ENCODE measurements at places on chromosomes 6 and 20.

DNA sequence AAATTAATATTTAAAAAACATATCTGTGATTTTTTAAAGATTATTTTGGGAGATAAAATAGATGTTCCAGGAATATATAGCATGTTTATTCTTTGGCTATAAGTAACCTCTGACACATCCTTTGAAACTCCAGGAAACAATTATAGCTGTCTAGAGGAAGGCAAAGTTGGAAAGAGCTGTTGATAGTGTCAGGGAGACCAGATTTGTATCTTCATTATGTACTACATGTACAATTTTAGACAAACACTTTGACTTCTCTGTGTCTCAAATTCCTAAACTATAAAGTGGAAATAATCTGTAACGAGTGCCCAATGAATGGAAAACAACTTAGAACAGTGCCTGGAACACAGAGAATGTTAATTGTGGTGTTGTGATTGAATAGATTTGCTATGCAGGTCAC, 25.6 kb upstream of the ADGRG6 start:
- no peak for DNase-seq

- DNase-seq: no peak
Observed at GRCh38 chr20:49270177-49270576, 7.7 kb downstream of the ZNFX1 start.

DNA sequence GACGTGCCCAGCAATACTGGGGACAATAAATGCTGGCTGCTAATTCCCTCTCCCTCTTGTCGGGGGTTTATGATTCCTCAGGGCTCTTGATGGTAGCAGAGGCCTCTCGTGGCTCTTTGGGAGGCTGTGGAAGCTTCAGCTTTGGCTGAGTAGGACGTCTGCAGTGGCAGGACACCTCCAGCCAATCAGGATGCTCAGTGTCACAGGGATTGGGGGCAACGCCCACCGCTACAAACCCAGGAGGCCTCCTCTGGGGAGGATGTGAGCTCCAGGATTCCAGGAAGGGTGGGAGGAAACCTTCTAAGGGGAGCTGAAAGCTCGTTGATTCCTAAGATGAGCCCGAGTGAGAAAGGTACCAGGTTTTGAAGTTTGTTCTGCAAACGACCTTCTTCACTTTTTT, 19.4 kb downstream of the RSPO4 start:
- no peak for DNase-seq

GRCh38 chr6:53659458-53659857, 6.1 kb downstream of the KLHL31 start:
- DNase-seq: no peak

DNA sequence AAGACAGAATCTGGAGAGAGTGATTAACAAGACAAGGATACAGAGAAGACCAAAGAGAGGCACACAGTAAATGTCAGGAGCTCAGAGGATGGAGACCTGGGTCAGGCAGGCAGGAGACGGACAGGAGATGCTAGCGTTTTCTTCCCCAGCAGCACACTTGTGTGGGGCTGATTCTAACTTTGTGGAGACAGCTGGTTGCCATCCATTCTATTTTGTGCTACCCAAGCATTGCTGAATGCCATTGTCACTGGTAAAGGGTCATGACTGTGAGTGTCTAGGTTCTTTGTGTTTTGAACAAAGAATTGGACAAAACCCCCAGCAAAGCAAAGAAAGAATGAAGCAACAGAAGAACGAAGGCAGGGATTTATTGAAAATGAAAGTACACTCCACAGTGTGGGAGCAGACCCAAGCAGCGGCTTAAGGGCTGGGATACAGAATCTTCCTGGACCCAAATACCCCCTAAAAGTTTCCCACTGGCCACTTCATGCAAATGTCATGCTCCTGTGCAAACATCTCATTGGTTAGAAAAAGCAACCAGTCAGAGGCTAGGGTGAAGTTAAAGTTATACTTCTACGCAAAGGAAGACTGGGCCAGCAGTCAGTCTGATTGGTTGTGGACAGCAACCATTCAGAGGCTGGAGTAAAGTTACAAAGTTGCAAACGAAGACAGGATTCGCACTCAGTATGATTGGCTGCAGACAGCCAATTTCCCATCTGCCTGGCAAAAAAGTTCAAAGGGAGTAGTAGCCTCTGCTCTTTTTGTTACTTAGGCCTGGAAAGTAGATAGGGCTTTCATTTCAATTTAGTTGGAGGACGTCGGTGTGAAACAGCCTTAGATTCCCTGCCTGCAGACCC, 17.5 kb downstream of the PTK7 start:
- no peak for DNase-seq

Data from stimulated activated CD8-positive, alpha-beta memory T cell treated with anti-CD3 and anti-CD28 coated beads, Interleukin-4, amount 100 ng/mL, for 1 hour (primary cell).